Activated T-cell treated with anti-CD3 and anti-CD28 coated beads, Interleukin-2, amount 50 U/mL, for 48 hours (primary cell): ENCODE measurements at places on chromosomes 13 and 19.

DNA sequence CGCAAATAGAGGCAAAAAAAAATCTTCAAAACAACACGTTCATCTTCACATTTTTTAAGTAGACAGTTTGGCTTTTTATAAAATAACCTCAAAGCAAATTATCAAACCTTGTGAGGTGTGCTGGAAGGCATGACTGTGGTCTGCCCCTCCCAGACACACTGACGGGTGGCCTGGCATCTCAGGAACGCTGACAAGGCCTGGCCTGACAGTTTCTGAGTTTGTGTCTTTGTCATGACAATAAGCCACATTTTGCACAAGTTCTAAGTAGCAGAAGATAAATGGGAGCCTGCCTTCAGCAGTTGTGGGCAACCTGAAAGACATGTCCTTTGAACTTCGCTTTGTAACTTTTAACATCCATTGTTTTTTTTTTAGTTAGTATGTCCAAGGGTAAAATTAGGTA lies 38.5 kb downstream of the SOX21 start:
- no peak for DNase-seq

GRCh38 chr13:93260591-93260990 lies 34.0 kb downstream of the GPC6 start:
- no peak for DNase-seq

DNA sequence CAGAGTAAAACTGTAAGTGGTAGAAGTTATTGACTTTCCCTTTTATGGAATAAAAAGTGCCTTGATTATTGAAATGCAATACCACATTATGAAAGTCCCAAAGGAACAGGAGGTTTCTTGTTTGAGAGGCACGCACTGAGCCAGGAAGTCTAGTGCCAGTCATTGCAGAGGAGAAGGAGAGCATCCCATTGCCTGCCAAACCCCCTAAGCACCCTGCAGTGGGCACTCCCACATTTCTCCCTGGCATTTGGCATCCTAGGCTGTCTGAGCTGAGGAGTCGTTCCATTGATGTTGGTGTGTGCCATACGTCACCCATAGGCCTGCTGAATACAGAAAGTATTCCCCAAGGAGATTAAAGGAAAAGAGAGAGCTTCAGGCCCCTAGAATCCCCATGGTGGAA lies 85.7 kb upstream of the MBNL2 start:
- no peak for DNase-seq

DNA sequence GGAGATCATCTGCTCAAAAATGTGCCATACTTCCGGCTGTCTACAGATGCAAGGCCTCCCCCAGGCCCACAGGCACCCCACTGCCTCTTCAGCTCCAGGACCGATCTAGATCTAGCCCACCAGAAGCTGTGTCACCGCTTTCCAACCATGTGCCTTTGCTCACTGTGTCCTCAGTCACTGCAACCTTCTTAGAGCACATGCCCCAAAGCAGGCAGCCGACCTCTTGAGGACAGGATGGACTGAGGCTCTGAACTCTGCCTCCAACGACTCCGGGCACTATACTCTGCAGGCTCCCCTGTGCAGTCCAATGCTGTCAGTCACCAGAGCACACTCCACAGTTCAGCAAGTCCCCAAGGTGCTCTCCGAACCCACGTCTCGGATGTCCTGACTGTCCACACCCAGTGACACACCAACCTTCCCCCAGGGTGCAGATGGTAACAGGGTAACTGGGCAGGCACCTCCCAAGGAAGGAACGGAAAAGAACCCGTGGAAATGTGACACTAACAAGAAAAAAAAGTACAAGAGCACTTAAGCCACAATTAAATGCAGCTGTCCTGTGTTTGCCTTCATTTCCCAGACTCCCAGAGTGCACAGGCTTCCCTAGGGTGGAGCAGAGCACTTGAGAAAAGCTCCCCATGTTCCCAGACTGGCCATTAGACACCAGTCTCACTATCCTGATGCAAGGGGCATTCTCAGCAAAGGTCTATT lies 4.8 kb downstream of the STK24 start:
- peak; percentile 51 for DNase-seq

DNA sequence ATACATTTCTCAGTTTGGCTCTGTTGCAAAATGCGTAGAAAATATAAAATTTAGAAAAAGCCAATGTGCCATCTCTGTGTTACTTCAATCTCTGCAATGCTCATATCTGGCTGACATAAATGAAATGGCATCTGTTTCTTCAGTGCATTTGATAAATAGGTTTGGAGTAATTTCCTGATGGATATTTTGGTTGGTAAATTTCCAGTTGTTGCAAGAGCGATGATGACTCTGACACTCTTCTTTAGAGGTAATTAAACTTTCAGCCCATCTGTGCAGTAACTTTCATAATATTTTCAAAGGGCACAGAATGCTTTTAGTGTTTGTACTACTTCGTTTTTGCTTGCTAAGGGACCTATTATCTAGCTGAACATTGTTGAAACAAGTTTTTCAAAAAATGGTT lies 1286.4 kb downstream of the PCDH9 start:
- no peak for DNase-seq

DNA sequence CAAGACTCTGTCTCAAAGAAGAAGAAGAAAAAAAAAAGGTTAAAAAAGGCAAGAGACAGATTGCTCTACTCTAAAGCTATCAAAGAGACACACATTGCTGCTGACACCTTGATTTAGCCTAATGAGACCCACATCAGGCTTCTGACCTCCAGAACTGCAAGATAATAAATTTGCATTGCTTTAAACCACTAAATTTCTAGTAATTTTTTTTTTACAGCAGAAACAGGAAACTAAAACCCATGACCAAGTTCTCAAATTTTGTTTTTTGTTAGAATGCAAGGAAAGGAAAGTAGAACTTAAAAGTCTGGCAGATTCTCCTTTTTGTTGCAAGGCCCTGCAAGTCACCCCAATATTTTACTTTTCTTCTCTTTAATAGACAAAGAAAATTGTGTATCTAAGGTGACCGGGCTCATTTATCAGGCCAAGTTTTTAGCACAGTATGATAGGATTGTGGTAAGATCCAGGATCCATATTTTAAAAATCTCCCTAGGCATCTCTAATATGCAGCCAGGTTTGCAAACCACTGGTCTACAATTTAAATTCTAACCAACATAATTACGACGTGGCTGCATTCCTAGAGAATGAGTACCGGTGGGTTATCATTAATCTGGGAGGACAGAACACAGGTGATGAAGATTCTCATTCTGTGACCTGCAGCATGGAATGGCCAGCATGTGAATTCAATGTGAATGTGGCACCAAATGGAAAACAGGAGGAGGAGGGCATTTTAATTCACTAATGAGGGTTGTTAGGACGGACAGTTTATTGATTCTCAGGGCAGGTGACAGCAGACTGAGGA lies 56.7 kb upstream of the MED4 start:
- DNase-seq = no peak

- DNase-seq = no peak
Measured at GRCh38 chr19:32172566-32173160, 172.7 kb upstream of the ZNF507 start.

GRCh38 chr19:47274071-47274890 lies at the start of gene INAFM1:
Gene INAFM1 (plus strand): TSS chr19:47274885. CDS start chr19:47274920, 35 bp downstream.
- peak; percentile 100 for DNase-seq

GRCh38 chr13:99477493-99477892 lies 23.8 kb upstream of the TM9SF2 start:
- DNase-seq = no peak

GRCh38 chr19:3543150-3544057 lies 4.4 kb downstream of the TEKTIP1 start:
- no peak for DNase-seq

GRCh38 chr19:5407356-5407755 lies 47.9 kb upstream of the ZNRF4 start:
- DNase-seq = no peak

GRCh38 chr19:18386543-18387271 lies 749 bp downstream of the GDF15 start:
- no peak for DNase-seq

DNA sequence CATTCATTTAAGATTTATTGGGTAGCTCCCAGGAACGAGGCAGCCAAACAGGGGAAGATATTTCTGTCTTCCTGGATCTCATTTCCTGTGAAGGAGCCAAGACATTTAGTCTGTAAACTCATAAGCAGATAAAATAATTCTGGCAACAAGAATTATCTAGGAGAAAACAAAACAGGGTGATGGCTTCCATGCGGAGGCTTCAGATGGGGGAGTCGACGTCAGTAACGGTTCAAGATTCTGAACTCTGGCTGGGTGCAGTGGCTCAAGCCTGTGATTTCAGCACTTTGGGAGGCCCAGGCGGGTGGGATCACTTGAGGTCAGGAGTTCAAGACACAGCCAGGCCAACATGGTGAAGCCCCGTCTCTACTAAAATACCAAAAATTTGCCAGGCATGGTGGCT lies 1.3 kb downstream of the GNA15 start:
- DNase-seq = no peak

DNA sequence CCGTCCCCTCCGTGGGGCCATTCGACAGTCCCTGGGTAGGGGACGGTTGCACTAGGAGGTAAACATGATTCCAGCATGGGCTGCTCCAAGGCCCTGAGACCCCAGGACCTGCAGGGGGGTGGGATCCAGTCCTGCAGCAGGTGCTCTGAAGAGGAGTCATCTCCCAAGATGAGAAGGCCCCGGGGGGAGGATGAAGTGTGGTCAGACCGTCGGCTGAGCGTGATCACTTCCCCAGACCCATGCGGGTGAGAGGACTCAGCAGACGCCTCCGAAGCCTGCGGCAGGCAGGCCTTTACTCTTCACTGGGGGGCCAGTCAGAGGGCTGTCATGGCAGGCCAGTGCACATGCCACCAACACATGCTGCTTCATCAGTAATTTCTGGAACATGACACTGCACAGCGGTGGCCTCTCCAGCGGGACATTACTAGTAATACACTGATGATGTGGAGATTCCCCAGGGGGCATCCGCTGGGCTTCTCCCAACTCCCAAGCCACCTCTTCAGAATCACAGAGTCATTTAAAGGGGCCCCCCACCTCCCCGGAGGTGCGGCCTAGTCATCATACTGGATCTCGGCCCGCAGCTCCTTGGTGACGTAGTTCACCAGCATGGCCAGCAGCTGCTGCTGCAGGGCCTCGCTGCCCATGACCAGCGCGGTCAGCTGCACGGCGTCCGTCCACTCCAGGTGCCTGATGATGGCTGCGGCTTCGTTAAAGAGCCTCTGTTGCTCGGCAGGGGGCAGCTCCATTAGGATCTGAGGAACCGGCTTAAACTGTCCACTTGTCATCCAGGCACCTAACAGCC lies 12.7 kb downstream of the C19orf12 start:
- DNase-seq = no peak

GRCh38 chr19:33301900-33302174 lies 497 bp downstream of the CEBPA start:
- no peak for DNase-seq

DNA sequence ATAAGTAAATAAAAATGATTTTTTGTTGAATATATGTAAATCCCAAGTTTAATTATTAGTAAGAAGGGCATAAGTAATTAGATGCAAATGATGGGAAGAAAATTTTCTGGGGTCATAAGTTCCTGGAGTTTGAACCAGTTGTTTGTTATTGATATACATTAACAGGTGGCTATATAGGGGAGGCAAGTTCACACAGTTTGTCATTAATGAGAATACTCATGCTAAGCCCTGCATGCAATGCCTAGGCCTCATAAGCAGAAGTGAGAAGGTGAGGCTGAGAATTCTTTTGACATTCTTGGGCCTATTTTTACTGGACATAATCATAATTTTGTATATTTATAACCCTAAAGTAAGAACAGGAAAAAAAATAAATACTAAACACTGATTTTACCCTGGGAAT lies 1210.7 kb upstream of the PCDH9 start:
- DNase-seq = no peak

GRCh38 chr13:50766013-50766412 lies 77.5 kb downstream of the DLEU7 start:
- no peak for DNase-seq

DNA sequence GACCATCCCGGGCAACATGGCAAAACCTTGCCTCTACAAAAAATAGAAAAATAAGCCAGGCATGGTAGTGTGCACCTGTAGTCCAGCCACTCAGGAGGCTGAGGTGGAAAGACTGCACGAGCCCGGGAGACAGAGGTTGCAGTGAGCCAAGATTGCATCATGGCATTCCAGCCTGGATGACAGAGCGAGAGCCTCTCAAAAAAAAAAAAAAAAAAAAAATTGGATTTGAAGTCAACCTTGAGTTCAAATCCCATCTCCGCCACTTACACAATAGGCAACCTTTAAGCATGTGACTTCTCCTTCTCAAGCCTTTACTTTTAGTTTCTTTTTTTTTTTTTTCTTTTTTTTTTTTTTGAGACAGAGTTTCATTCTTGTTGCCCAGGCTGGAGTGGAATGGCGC lies 12.0 kb downstream of the KASH5 start:
- DNase-seq = no peak

- DNase-seq = no peak
Measured at GRCh38 chr13:78060966-78061365, 142.3 kb upstream of the EDNRB start.

DNA sequence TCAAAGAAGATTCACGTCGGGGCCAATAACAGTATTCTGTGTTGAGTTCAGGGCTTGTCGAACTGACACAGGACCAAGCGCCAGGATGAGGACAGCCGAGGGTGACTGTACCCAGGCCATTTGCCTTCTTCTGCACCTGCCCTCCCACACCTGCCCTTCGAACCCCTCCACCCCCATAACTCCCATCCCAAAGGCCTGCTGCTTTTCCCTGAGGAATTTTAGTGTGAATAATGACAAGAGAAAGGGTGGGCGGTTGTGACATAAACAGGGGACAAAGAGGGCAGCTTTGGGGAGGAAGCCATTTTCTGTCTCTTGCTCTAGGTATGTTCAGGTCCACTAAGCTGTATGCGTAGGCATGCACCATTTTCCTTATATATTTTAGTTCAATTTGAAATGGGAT lies 26.1 kb downstream of the GJA3 start:
- no peak for DNase-seq

- DNase-seq = peak; percentile 97
Measured at GRCh38 chr19:48738557-48739403, 1.6 kb downstream of the RASIP1 start.

DNA sequence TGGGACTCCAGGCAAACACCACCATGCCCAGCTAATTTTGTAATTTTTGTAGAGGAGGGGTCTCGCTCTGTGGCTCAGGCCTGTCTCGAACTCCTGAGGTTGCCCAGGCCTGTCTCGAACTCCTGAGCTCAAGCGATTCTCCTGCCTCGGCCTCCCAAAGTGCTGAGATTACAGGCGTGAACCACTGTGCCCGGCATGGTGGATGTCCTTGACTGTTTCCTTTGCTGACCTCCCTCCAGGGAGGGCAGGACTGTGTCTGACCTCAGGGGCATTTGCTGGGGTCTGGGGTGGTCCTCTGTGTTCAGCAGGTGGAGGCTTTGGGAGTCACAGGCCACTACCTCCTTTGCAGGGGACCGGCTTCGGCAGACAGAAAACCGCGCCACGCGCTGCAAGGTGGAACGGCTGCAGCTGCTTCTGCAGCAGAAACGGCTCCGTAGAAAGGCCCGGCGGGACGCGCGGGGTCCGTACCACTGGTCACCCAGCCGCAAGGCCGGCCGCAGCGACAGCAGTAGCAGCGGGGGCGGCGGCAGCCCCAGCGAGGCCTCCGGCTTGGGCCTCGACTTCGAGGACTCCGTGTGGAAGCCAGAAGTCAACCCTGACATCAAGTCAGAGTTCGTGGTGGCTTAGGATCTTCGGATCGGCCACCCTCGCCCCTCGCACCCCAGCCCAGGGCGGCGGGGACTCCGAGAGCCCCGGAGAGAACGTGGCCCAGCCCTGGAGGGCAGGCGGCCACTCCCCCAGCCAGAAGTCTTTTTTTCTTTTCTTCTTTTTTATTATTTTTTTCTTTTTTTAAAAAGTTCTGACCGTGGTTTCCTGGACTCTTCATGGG lies 8.5 kb downstream of the MIDN start:
- no peak for DNase-seq
